ENCODE measurements at places on chromosomes 4 and X.
A peak's percentile ranks its signal among the peaks of the same experiment; 100 is the strongest.

DNA sequence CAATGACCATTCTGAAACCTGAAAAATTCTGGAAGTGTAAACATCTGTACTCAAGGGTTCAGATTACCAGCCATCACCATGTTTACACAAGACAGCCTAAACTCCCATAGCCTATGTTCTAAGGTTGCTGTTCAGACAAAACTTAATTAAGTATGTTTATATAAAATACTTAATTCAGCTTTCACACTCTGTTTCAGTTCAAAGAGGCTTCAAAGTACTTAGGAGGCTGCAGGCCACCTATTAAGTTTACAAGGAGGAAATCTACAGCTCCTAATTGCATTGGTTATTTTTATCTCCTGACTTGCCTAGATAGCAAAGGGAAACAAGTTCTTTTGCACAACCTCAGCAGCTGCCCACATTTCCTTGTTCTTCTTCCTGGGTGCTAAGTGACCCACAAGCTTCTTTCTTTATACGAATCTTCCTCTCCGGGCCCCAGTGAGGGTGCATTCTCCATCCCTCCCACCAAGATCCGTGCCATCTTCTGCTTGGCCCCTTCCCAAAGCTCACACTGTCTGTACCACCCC is 2.0 kb downstream of the GAK start:
- no peak for DNase-seq

GRCh38 chrX:7205037-7205577 is 57.2 kb upstream of the PUDP start:
- DNase-seq: no peak

- no peak for DNase-seq
Observed at GRCh38 chrX:45230410-45230809, 29.7 kb upstream of the DIPK2B start.

DNA sequence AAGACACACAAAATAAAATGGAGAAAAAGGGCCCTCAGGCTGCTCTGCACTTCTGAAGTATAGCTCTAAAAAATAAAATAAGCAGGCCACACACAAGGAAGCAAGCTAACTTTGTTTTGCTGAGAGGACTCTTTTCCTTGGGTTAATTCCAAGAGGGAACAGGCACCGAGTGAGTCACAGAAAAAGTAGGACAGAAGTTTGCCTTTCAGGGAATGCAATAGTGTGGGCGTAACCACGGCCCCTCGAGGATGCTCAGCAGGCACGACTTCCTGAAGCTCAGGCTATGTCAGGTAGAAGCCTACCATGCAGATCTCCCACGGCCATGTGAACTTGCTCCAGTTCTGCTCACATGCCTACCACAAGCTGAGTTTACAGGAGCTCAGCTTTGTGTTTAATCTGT is 22.1 kb downstream of the PPP1R2C start:
- DNase-seq: peak; percentile 46

- no peak for DNase-seq
Observed at GRCh38 chr4:92789741-92790140, 486.0 kb downstream of the GRID2 start.

GRCh38 chr4:2011583-2011982 is 2.8 kb upstream of the NELFA start:
- DNase-seq: no peak

DNA sequence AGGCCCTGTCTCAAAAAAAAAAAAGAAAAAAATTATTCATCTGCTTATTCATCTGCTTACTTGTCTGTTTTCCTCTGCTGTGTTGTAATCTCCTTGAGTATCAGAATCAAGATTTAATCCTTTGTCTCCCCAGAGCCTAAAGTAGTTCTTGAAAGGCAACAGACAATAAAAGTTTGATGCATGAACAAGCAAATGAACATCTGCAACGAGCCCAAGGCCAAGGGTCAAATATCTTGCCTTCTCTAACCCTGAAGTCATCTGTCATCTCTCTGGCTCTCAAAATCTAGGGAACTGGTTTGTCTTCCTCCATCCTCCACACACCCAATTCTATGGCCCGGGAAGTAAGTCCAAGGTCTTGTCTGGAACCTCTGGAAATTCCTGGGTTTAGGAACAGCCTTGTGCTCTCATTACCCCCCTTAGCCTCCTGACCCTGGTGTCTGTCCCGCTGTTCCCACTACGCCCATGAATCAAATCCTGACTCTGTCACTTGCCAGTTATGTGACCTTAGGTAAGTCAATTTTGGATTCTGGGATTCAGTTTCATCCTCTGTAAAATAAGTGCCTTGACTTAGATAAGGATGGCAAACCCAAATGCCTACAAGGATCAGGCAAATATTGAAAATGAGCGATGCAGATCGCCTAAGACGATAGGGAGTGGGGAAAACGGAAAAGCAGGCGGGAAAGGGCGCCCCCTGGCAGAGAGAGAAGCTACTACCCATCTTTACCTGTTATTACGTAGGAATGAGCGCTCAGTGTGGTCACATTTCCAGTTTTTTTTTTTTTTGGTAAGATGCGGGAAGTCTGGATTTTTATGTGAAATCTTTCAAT is 102.7 kb upstream of the DHX15 start:
- peak; percentile 24 for DNase-seq

DNA sequence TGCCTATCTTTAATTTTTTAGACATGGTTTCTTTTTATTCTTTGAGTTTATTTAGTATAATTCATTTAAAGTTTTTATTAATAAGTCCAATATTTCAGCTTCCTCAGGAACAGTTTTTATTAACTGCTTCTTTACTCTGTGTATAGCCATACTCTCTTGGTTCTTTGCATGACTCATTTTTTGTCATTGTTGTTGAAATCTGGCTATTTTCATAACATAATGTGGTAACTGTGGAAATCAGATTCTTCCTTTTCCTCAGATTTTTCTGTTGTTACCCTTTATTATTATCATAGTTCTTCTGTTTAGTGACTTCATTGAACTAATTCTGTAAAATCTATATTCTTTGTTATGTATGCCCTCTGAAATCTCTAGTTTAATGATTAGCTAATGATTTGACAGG is 124.9 kb upstream of the CYSLTR1 start:
- no peak for DNase-seq

DNA sequence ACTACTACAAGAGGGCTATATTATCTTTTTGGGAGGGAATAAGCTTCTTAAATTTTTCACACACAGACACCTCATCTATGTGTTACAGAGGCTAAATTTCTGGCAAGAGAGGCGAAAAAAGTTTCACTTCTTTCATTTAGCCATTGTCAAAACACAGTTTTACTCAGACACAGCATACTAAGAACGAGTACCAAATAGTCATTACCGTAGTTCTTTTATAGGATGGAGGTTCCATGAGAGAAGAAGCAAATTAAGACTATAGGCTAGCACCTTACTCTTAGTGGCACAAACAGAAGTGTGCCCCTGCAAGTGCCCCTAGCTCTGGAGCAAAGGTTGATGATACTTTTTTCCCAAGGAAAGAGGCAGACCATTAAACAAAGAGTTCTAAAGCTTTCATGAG is 26.2 kb downstream of the UGT2B7 start:
- DNase-seq: no peak

DNA sequence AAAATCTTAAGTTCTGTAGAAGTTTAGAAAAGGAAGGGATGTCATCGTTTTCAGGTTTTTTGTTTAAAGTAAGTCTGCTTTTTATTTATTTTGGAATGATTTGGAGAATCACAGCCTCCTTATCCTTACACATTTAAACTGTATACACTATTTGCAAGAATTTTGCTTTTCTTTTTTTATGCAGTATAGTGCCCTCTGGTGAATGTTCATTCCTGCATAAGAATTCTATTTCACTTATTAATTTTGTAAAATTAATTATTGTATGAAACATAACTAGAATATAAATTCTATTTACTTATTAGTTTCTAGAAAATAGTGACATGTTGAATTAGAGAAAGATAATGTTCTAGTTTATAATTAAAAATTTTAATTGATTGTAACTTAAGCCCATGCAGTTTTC is 44.6 kb downstream of the DACH2 start:
- DNase-seq: no peak

GRCh38 chr4:143097751-143098150 is 87.0 kb upstream of the USP38 start:
- DNase-seq: no peak

DNA sequence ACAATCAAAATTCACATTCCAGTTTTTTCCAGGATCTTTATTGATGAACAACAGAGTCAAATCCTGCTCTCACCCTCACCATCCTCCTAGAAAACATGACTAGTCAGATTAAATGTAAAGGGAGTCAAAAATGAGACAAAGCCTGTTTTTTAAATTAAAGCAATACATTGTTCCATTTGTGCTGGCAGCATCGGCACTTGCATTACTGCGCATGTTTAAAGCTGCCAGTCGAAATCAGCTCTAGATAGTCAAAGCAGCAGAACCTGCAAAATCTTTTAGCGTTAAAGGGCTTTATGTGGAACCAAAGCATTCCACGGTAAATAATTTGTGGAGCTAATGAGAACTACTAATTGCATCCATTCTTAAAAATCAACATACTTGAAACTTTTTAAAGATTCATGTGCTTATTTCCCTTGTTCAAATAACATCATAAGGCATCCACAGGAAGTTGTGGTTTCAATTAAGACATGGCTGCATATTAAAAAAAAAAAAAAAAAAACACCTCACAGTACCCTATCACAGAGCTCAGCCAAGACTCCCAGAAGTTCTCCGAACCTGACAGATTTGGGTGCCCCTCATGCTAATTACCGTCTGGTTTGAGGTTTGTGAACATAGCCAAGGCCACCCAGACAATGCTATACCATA is 82.2 kb downstream of the SH3KBP1 start:
- no peak for DNase-seq

- DNase-seq: no peak
Observed at GRCh38 chr4:8391972-8392371, 48.6 kb downstream of the ACOX3 start.

- peak; percentile 51 for DNase-seq
Observed at GRCh38 chr4:94488670-94489069, 36.9 kb downstream of the PDLIM5 start.

DNA sequence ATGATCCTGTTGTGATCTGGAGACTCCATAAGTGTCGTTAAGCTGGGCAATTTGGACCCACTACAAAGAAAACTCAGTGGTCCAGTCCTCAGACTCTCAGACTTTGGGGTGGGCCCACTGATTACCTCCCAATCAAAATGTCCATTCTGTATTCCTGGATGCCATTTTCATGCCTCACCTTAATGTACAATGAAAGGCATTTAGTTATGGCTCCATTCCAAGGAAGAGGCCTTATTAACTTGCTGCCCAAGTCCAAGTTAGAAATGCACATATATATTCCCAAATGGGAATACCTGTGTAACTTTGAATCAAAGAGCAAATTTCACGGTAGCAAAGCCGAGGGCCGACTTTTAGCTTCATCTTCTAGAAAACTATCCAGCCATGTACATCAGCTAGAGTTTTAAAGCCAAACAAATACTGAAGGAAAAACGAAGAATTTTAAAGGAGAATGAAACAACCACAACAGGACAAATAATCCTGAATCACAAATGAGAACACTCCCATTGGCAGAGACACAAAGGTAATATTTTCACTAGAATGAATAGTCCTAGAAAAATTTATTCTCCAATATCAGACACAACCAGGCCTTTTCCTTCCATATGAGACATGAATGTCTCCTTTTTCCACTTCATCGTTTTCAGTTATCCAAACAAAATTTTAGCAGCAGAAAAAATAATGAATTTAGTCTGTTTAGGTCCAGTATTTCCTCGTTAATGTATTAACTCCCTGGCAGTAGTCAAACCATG is 63.7 kb upstream of the HHIP start:
- peak; percentile 77 for DNase-seq

GRCh38 chrX:153578200-153578835 is 20.6 kb downstream of the CCNQ start:
- DNase-seq: no peak

DNA sequence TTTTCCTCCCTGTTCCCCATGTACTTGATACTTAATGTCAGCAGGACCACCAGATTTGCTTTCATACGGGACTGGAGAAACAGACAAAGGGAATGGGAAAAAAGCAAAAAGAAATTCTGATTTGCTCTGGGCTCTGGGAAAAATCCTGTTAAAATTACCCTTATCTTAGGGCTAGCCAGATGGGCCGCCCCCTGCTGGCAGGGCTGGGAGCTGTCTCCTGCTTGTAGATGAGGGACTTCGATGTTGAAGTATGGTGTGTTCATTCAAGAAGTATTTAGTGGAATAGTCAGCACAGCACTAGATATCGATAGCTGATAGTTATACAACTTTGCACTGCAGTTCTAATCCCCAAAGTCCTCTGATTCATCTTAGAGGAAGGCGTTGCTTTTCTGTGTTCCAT is 45.8 kb downstream of the BCORL1 start:
- no peak for DNase-seq

DNA sequence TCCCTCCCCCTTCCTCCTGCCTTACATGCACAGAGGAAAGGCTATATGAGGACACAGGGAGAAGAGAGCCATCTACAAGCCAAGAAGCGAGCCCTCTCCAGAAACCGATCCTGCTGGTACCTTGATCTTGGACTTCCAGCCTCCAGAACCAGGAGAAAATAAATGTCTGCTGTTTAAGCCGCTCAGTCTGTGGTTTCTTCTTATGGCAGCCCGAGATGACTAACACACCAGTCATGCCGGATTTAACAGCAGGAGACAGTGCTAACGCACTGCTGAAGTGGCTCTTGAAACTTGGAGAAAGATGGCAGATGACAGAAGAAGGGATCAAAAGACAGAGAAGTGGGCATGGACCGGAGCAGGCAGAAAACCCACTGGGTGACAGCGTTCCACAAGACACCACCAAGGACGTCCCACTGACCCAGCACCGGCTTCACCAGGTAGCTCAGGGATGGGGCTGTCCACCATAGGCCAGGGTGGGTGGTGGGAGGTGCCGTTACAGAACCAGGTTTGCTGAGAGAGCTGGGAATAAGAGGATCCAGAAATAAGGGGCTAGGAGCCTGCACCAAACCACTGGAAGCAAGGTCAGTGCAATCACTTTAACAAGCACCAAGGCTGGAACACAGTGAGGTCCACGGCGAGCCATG is 6.2 kb upstream of the MAN2B2 start:
- DNase-seq: peak; percentile 87

GRCh38 chr4:65416891-65417290 is 253.4 kb downstream of the EPHA5 start:
- no peak for DNase-seq

DNA sequence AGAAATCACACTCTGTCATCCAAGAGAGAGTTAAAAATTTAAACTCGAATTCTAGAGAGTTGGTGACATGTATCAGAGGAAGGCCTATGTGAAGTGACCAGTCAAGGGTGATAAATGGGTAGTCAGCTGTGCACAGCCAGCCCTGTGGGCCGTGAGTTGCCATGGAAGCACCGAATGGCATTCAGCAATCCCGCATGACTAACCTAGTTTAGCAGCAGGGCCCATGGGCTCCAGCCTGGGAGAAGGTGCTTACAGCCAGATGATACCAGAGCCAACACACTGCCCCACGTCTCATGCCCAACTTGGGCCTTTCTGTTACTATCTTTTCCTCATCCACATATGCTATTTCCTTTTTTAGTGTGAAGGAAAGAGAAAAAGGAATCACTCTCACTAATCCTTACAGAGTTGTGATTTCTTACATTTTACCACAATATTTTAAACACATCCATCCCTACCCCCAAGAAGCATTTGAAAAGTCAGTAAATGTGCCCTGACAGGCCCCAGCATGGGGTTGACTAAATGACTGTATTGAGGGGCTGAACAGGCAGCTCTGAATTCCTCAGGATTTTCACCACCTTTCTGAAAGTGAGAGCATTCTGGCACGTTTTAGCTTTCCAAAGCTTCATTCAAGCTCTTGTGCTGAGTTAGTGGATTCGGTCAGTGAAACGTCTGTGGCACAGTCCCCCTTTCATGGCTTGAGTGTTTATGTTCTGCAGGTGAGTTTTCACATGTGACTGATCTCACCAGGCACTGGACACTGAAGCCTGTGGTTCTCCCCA is 104.2 kb downstream of the AFF1 start:
- peak; percentile 93 for DNase-seq

All from HT1080 (cell line).